ENCODE measurements at places on chromosomes 3 and 15.

DNA sequence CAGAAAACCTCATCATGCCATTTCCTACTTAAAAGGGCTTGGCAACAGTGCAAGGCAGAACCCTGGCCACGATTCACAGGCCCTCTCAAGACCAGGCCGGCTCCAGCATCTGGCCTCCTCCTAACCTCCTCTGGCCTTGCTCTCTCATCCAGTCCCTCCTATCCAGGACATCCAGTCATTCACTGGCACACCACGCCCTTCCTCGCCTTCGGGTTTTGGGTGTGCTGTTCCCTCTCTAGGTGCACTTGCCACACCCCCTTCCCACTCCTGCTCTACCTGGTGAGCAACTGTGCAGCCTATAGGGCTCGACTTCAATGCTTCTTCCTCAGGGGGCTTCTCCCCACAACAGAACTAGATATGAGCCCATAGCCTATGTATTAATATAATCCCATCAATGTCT is 317.1 kb downstream of the ARRDC4 start:
- no peak for DNase-seq

DNA sequence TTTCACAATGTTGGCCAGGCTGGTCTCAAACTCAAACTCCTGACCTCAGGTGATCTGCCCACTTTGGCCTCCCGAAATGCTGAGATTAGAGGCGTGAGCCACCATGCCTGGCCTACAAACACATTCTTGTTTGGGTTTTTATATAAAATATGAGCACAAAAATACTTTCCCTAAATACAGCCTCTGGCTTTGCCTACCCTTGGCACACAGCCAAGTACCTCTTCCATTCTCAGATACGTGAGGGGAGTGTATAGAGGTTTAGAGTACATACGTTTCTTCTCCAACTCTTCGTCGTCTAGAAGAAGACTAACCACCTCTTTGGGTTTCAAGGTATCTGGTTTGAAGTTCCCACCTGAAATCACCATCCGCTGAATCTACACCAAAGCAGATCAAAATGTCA is 33.5 kb downstream of the CHAC1 start:
- no peak for DNase-seq

- no peak for DNase-seq
These were observed 36.3 kb downstream of the TMEM44 start for GRCh38 chr3:194596906-194597305.

- DNase-seq, result no peak
These were observed 41.3 kb downstream of the WHAMM start for GRCh38 chr15:82850731-82851130.

- peak; percentile 66 for DNase-seq
These were observed at the start of gene C3orf70 for GRCh38 chr3:185152410-185153170. Gene C3orf70, minus strand, starts transcription at chr3:185153060. Its CDS starts 237 bp downstream, at chr3:185152823.

GRCh38 chr3:105598042-105598796 is 231.5 kb downstream of the ALCAM start:
- peak; percentile 98 for DNase-seq

GRCh38 chr15:88489321-88489720 is 21.8 kb downstream of the MRPS11 start:
- no peak for DNase-seq

DNA sequence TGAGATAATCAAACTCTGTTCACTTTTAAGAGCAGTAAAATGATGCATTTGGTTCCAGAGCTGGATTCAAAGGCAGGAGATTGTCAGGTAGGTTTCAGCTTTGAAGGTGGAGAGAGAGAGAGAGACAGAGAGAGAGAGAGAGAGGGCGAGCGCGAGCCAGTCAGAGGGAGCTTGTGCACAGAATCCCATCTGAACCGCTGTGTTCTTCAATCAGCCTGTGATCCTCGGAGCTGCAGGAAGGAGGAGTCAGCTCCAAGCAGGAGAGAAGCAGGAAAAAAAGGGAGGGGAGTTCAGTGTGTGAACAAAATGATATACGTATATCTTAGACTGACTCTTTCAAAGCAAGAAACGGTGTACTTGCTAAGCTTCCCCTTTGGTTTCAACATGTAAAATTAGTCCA is at the start of gene GPR149:
Gene GPR149, minus strand, starts transcription at position 177 of the 400 bp plus-strand sequence. CDS start 575 bp downstream, outside the sequence.
- no peak for DNase-seq

DNA sequence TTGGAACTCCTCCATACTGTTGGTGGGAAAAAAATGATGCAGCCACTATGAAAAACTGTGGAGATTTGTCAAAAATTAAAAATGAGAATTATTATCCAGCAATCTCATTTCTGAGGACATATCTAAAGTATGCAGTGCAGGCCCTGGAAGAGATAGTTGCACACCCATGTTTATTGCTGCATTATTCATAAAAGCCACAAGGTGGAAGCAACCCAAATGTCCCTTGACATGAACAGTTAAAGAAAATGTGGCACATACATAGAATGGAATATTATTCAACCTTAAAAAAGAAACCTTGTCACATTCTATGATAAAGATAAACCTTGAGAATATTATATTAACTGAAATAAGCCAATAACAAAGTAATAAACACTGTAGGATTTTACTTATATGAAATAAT is 80.9 kb upstream of the ARHGEF26 start:
- DNase-seq, result peak; percentile 20

DNA sequence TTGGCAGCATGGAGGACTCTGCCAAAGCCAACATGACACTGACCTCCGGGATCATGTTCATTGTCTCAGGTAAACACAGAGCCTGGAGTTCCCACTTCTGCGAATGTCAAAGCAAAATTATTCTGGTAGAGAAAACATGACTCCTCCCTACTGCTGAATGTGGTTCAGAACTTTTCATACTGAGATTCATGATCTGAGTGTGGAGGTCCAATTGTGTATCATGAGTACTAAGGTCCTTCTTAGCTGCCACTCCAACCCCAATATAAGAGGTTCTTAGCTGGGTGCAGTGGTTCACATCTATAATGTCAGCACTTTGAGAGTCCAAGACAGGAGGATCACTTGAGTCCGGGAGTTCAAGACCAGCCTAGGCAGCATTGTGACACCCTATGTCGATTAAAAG is 13.8 kb downstream of the CLDN18 start:
- no peak for DNase-seq

DNA sequence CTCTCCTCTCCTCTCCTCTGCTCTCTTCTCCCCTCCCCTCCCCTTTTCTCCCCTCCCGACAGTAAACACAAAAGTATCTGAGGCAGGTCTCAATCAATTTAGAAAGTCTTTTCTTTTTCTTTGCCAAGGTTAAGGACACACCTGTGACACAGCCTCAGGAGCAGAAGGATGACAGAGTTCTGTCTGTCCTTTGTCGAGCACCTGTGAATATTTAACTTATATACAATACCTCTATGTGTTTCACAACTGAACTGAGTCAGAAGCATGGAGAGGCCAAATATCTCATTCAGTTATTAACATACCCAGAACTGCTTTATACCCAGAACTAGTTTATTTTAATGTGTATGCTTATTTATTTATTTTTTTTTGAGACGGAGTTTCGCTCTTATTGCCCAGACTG is 81.1 kb upstream of the ROBO1 start:
- no peak for DNase-seq

DNA sequence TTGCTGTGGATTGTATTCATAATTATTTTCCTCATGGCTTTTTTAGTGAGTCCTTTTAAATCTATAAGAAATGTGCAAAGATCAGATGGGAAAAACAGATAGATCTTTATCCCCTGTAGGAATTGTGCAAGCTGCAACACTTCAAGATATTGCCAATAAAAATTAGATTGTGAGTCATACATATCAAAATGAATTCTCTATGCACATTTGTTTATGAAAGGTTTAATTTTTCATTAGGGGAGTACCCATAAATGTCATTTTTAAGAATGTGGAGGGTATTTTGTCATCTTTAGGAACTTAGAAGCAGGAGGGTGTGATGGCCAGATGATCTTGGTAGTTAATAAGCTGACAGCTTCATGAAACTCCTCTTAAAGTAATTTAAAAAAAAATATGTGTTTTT is 2.9 kb downstream of the PIAS1 start:
- no peak for DNase-seq

Measured in fibroblast of upper back skin (primary cell).